ENCODE measurements at places on chromosomes 16 and 17. TPM values are rescaled to one million over a fixed set of nuclear protein-coding genes. Genes with fewer than 3 reads are reported as not detected.

Gene NPIPA2
- 2.2 TPM for total RNA-seq

Gene LIMD2
- total RNA-seq, result 3.3 TPM

DNA sequence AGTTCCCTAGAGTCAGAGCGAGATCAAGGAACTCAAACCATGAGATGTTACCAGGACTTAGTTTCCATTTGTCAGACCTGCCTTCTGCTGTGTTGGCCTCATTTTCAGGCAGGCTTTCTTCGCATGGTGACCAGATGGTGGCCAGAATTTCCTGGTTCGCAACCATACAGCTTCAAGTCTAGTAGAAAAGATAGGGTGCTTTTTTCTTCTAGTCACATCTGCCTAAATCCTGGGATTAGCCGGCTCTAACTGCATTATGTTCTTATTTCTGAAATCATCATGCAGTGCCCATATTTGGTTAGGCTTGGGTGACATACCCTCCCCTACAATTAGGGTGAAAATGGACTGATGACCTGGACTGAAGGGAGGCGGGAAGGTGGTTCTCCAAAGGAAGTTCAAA lies 131.5 kb downstream of the SHISA9 start:
- no peak for DNase-seq

Gene TTLL6
- not detected for total RNA-seq

GRCh38 chr17:20263595-20263994 lies 203.7 kb downstream of the LGALS9B start:
- DNase-seq, result no peak

GRCh38 chr17:76354317-76354729 lies 607 bp upstream of the PRPSAP1 start:
- DNase-seq, result no peak

GRCh38 chr17:66491213-66491612 lies 188.8 kb downstream of the PRKCA start:
- no peak for DNase-seq

DNA sequence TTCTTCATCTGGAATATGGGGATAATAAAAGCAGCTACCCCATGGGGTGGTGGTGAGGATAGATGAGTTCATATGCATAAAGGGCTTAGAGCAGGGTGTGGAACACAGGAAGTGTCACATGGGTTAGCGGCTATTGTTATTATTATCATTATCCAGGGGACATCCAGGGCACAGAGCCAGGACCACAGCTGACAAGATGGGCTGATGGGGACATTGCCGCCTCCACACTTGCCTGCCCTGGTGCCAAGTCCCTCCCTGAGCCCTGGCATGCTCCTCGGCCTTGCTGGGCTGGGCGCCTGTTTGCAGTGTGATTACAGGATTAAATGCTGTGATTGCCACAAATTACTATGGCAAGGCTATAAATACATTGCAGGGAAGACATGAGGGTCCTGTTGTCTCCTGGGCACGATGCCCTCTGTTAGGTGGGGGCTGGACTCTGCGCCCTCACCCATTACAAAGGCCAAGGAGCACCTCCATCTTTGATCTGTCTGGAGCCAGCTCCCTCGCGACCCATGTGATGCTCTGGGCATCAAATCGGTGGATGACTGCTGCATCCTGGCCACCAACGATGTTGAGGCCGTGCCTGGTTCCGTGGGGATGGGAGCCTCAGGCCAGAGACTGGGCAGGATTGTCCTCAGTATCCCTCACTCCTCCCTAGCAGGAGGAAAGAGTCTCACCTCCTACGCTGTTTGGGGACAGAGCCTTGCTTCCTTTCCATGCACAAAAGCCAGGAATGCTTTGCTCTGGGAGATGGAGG lies 43.2 kb downstream of the PIMREG start:
- DNase-seq, result peak; percentile 36

Gene NPIPB8
- total RNA-seq, result not detected

DNA sequence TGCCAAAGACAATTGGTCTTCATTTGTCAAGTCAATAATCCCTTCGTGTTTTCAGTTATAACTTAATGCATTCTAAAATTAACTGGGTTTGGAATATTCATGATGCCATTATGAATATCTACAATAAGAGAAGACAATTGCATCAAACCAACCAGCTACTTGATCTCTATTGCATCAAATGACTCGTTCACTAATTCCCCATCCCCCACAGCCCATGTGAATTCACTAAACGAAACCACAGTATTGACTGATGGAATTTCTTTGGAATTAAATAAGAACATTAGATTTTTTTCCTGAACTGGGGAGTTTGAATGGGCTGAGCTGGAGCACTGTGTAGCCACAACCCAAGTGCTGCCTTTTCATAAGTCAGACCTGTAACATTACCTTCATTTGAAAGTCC lies 65.3 kb downstream of the HS3ST3B1 start:
- no peak for DNase-seq

Gene CCL16
- not detected for total RNA-seq

DNA sequence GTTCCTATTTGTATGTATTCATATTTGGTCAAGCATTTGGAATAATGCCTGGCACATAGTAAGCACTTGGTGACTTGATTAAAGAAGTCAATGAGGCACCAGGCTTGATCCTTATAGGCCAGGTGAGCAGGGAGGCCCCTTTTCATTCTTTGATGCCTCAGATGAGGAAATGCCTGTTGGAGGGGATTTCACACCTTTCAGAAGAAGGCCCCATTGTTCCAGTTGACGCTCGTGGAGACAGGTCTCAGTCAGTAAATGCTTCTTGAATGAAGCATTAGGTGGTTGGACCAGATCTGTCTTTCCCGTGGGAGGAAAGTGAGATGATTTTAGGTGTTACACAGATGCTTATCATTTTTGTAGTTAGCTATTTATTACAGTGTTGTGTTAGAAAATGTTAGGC lies 13.0 kb downstream of the LCMT1 start:
- DNase-seq, result no peak

GRCh38 chr17:69192754-69193153 lies 35.9 kb downstream of the ABCA10 start:
- DNase-seq, result no peak

DNA sequence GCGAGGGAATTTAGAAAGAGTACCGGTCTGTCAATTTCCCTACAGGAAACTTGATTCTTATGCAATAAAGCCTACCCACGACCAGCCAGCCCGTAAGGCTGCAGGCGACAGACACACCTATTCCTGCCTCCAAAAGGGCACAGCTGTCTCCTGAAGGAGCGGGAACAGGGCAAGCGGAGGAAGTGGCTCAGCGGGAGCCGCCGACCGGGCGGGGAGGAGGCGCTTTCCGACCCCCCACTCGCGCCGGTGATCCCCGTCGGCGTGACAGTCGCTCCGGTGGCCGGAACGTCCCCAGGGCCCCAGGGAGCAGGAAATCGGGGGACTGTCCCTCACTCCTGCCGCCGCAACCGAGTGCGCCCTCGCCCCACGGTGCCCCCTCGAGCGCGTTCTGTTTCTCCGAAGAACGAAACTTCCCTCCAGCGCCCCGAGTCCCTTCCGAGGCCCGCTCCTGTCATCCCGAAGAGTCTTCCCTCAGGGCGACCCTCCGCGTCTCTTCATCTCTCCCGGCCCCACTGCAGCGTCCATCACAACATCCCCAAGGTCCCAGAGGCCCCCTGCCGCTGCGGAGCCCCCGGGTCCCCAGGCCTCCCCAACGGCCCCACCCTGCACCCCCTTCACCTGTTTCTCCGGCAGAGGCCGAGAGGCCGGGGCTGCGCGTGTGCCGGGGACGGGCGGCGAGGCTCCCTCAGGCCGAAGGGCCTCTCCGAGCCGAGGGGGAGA lies 421 bp downstream of the STAT3 start:
- DNase-seq, result peak; percentile 58

Gene MYO15A
- 0.30 TPM for total RNA-seq

DNA sequence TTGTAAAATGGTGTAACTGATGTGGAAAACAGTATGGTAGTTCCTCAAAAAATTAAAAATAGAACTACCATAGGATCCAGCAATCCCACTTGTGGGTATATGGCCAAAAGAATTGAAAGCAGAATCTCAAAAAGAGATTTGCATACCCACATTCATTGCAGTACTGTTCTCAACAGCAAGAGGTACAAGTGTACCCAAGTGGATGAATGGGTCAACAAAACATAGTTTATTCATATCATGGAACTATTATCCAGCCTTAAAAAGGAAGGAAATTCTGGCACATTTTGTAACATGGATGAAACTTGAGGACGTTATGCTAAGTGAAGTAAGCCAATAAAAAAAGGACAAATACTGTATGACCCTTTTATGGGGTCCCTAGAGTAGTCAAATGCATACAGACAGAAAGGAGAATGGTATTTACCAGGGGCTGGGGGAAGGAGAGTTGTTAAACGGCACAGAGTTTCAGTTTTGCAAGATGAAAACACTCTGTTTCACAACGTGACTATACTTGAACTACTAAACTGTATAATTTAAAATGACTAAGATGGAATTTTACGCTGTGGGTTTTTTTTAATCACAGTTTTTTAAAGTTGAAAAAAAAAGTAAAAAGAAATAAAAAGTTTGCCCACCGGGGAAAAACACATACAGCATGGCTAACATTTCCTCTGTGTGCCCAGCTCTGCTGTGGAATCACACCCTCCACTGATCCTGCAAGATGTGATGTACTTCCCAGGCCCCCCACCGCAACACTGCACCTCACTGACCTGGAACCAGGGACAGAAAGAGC lies 6.1 kb downstream of the TVP23A start:
- no peak for DNase-seq

Gene CMTM2
- not detected for total RNA-seq

DNA sequence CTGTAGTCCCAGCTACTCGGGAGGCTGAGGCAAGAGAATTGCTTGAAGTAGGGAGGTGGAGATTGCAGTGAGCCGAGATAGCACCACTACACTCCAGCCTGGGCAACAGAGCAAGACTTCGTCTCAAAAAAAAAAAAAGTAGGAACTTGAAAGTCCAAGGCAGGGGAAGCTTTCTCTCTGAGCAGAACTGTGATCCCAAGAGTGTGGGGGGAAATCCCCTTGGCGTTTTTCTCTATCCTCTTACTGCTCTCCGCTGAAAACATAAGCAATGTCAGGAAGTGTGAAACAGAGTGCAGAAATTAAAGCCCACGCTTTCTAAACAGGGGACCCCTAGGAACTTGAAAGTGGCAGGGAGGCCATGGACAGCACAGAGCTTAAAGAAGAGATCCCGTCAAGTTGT lies 9.8 kb upstream of the CMTM3 start:
- no peak for DNase-seq

Gene NLRC5
- total RNA-seq, result 21.8 TPM

Gene KRT24
- total RNA-seq, result not detected
